Esophagus muscularis mucosa (tissue), 4 donors: ENCODE measurements at places on chromosomes 7 and 10. TPM values are rescaled to one million over a fixed set of nuclear protein-coding genes. Genes with fewer than 3 reads are reported as not detected.

- peaks cover 14% of the 10 kb centered on the region for H3K36me3 ChIP-seq
- H3K4me1 ChIP-seq = no peaks in the 10 kb centered on the region
- H3K4me3 ChIP-seq = no peak overlapping the region
Observed at GRCh38 chr10:20276127-20276979, 460.1 kb downstream of the PLXDC2 start.

- peaks cover 52% of the 10 kb centered on the region for H3K4me1 ChIP-seq
- no peaks in the 10 kb centered on the region for H3K27me3 ChIP-seq
- no peaks in the 10 kb centered on the region for H3K36me3 ChIP-seq
- no peak for DNase-seq
- no peak overlapping the region for H3K4me3 ChIP-seq
- H3K27ac ChIP-seq = peak overlapping the region; percentile 40
Observed at GRCh38 chr10:77498829-77499228, 138.8 kb downstream of the KCNMA1 start.

DNA sequence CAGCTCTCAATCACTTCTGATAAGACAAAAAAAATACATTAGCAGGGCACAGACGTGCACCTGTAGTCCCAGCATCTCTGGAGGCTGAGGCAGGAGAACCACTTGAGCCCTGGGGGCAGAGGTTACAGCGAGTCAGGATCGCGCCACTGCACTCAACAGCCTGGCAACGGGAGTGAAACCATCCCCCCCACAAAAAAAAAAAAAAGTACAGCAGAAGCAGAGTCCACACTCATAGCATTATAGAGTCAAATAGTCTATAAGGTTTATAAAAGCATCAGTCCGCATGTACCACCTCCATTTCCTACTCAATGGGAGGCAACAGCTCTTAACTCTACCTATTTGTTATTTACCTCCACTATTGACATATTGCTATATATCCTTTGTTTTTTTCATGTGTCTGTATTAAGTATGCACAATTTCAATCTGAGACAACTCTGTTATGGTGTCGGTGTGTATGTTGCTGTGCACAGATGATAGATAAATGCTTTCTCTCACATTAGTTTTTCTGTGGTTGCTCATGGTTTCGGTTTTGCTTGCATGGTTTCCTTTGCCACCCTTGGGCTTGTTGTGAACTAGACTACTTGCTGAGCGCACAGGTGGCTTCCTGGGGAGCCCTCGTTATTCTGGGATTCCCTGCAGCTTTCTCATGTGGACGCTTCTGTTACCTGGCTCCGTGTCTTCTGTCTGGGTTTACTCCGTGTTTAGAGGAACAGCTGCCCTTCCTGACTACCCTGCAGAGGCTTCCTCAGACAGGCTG is 40.4 kb downstream of the PROSER2 start:
- no peaks in the 10 kb centered on the region for H3K36me3 ChIP-seq
- no peak overlapping the region for H3K27ac ChIP-seq
- no peaks in the 10 kb centered on the region for H3K27me3 ChIP-seq
- no peaks in the 10 kb centered on the region for H3K4me1 ChIP-seq
- DNase-seq = no peak

The LRRD1 gene
- not detected for total RNA-seq

The COL13A1 gene
- 4.2 TPM for total RNA-seq

DNA sequence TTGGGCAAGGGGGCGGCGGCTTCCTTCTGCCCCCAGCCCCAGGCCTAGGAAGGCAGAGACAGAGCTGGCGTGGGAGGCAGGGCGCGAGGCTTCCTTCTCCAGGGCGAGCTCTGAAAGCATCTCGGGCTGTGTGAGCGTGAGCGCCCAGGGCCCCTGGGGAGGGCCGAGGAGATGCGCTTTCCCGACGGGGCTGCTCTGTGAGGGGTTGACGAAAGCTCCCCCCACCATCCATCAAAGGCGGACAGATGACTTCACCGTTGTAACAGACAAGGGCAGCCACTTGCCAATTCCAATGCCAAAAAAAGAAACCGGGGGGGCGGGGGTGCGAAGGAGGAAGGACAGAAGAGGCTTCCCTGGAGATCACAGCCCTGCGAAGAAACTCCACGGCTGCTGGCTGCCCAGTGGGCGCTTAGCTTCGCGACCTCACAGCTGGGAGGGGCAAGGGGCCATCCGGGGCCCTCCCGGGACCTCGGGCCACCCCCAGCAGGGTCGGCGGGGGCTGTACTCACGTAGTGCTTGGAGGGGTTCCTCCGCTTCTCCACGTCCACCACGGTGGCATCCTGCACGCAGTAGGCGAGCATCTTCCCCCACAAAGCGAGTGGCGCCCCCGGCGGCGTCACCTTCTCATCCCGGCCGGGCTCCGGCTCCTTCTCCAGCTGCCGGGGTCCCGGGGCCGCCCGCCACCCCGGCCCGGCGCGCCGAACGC is 537 bp downstream of the SH3PXD2A start:
- no peak for DNase-seq
- peaks cover 68% of the 10 kb centered on the region for H3K4me1 ChIP-seq
- no peaks in the 10 kb centered on the region for H3K27me3 ChIP-seq
- H3K36me3 ChIP-seq = no peaks in the 10 kb centered on the region
- peak overlapping the region; percentile 73 for H3K4me3 ChIP-seq

- H3K27ac ChIP-seq = no peak overlapping the region
- H3K36me3 ChIP-seq = no peaks in the 10 kb centered on the region
- no peak overlapping the region for H3K4me3 ChIP-seq
- DNase-seq = no peak
- no peaks in the 10 kb centered on the region for H3K27me3 ChIP-seq
Observed at GRCh38 chr10:47167591-47167990, 132.4 kb upstream of the GDF10 start.

GRCh38 chr10:93090619-93091018 is 16.9 kb downstream of the CYP26A1 start:
- H3K36me3 ChIP-seq = no peaks in the 10 kb centered on the region
- H3K4me3 ChIP-seq = no peak overlapping the region
- H3K27me3 ChIP-seq = no peaks in the 10 kb centered on the region
- DNase-seq = peak; percentile 21
- H3K4me1 ChIP-seq = no peaks in the 10 kb centered on the region

The ADAM12 gene
- total RNA-seq = under 0.01 TPM

The ERCC6 gene
- 9.4 TPM for total RNA-seq

The CALML5 gene
- not detected for total RNA-seq

The HECW1 gene
- 0.06 TPM for total RNA-seq

DNA sequence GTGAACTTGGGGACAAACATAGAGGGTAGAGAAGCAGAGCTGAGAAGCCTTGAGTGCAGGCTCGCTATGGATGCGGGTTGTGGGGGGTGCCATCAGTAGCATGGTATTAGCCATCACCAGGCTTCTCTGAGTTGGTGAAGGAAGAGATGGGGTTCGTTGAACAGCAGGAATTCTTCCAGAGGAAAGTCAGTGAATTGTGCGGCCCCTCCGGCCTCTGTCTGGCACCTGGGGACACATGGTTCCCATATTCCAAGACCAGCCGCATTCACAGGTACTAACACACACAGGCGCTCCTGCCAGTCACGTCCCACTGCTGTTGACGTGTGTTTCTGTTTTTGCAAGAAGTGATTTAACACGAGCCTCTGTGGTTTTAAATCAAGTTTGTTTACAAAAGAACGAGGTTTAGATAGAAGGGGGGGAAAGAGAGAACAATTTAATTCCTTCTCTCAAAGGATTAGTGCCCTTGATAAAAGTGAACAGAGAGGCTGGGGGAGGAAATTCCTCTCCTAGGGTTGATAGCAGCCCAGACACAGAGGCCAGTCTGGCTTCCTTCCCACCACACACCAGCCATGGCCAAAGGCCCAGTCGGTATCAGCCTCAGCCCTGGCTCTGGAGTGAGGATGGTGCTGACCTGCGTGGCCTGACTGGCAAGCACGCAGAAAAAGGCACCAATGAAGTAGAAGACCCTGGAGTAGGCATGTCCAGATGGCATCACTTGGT is 252.6 kb upstream of the IGFBP3 start:
- no peak overlapping the region for H3K27ac ChIP-seq
- DNase-seq = peak; percentile 88
- no peaks in the 10 kb centered on the region for H3K4me1 ChIP-seq

The GPR22 gene
- 0.33 TPM for total RNA-seq

DNA sequence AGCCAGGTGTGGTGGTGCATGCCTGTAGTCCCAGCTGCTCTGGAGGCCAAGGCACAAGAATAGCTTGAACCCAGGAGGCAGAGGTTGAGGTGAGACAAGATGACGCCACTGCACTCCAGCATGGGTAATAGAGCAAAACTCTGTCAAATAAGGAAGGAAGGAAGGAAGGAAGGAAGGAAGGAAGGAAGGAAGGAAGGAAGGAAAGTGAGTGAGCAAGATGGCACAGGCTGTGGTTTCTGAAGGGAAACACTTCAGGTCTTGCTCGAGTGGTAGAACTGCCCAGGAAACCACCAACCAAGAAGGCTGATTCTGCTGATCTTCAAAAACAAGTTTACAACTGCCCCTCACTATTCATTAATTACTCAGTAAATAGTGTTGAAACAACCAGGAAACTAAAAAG is 45.2 kb downstream of the EZH2 start:
- H3K27ac ChIP-seq = no peak overlapping the region
- H3K36me3 ChIP-seq = no peaks in the 10 kb centered on the region
- no peaks in the 10 kb centered on the region for H3K4me1 ChIP-seq
- no peak for DNase-seq
- H3K4me3 ChIP-seq = no peak overlapping the region
- H3K27me3 ChIP-seq = no peaks in the 10 kb centered on the region

DNA sequence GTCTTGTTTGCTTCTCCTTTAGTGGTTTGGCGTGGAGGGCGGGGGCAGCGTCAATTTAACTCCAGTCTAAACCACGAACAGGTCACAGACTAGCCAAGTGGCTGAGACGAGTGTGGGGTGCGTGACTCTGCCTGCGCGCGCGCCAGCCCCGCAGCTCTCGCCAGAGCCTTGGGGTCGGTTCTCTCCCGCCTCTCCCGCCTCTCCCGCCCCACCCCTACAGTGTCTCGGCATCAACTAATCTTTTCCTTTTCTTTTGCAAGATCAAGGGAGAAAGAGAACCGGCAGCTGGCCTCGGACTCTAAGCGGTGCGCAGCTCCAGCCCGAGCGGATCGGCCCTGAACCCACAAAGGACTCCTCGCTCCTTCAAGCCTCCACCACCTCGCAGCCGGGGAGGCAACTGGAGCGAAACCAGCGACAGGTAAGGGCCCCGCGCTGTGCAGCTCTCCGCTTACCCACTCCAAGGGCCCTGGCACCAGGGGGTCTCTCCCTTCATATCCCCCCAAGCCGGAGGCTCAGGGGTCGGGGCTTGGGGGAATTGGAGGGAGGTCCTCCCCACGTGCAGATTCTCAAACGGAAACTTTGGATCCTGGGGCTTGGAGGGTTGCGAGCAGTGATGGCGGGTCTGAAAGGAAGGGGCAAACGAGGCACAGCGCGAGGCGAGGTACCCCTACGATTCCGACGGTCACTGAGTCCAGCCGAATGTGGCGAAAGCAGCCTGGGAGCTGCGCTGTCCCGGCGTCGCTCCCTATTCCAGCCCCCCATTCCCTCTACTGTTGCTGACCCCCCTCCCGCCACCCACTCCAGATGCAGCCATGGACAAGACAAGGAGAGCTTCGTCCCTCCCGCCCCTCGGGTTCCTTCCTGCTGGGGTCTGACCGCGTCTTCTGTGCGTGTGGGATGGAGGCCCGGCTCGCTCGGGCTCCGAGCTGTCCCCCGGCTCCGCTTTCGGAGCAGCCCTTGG is 829 bp downstream of the CHRM2 start:
- no peak for DNase-seq
- peaks cover 44% of the 10 kb centered on the region for H3K4me1 ChIP-seq
- H3K4me3 ChIP-seq = peak overlapping the region; percentile 59
- no peaks in the 10 kb centered on the region for H3K36me3 ChIP-seq
- H3K27me3 ChIP-seq = peaks cover 11% of the 10 kb centered on the region
- H3K27ac ChIP-seq = peak overlapping the region; percentile 48

The SSBP1 gene
- 105 TPM for total RNA-seq

DNA sequence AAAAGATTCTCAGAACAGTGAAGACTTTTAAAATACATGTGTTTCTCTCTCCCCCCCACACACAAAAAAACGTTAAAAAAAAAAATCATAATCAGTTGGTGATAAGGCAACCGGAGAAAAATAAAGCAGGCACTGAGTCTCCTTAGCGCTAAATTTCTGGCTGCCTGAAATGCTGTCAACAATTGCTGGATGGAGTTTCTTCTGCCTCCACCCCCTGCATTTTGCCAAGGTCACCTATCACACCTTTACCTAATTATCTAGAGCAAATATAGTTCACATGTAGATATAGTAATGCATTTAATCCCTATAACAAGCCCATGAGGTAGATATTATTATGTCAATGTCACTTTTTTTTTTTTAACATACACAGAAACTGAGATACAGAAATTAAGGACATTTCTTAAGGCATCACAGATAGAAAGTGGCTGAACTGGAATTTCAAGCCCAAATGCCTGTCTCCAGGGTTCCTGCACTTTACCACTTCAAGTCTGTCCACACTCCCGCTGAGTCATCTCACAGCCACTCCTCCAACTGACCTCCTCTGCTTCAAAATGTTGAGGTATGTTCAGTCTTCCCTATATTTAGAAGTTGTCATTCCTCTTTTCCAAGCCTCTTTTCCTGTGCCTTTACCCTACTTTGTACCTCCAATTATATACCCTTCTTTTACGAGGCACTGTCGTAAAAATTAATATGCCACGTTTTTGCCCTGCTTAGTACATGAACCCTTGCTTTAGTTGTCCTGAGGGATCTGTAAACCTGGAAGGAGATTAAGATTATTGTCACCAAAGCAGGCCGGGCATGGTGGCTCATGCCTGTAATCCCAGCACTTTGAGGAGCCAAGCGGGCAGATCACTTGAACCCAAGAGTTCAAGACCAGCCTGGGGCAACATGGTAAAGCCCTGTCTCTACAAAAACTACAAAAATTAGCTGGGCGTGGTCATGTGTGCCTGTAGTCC is 72.8 kb upstream of the MPP7 start:
- H3K36me3 ChIP-seq = no peaks in the 10 kb centered on the region
- H3K4me3 ChIP-seq = no peak overlapping the region
- DNase-seq = no peak
- no peak overlapping the region for H3K27ac ChIP-seq
- no peaks in the 10 kb centered on the region for H3K4me1 ChIP-seq

- H3K27ac ChIP-seq = no peak overlapping the region
- H3K27me3 ChIP-seq = no peaks in the 10 kb centered on the region
- H3K4me3 ChIP-seq = no peak overlapping the region
- no peaks in the 10 kb centered on the region for H3K4me1 ChIP-seq
- no peaks in the 10 kb centered on the region for H3K36me3 ChIP-seq
Observed at GRCh38 chr7:36905841-36906240, 181.5 kb upstream of the AOAH start.

GRCh38 chr7:113408999-113409398 is 290.6 kb upstream of the SMIM30 start:
- no peaks in the 10 kb centered on the region for H3K4me1 ChIP-seq
- no peak overlapping the region for H3K4me3 ChIP-seq
- H3K27me3 ChIP-seq = no peaks in the 10 kb centered on the region
- H3K36me3 ChIP-seq = no peaks in the 10 kb centered on the region
- DNase-seq = no peak

- H3K27me3 ChIP-seq = no peaks in the 10 kb centered on the region
- no peak for DNase-seq
- peak overlapping the region; percentile 37 for H3K27ac ChIP-seq
- H3K4me3 ChIP-seq = no peak overlapping the region
Observed at GRCh38 chr10:76559892-76560220, 1077.8 kb downstream of the KCNMA1 start.

The CDHR3 gene
- 7.8 TPM for total RNA-seq
